ENCODE measurements at places on chromosomes 4 and X. TPM values are rescaled to one million over a fixed set of nuclear protein-coding genes. Genes with fewer than 3 reads are reported as not detected.

Gene CPLX1
- 0.13 TPM for total RNA-seq

Gene GATA1
- total RNA-seq = 0.22 TPM

Gene HTRA3
- 46.8 TPM for total RNA-seq

Gene BRS3
- not detected for total RNA-seq

- no peak for DNase-seq
These were observed 18.7 kb downstream of the LNX1 start for GRCh38 chr4:53572600-53572994.

DNA sequence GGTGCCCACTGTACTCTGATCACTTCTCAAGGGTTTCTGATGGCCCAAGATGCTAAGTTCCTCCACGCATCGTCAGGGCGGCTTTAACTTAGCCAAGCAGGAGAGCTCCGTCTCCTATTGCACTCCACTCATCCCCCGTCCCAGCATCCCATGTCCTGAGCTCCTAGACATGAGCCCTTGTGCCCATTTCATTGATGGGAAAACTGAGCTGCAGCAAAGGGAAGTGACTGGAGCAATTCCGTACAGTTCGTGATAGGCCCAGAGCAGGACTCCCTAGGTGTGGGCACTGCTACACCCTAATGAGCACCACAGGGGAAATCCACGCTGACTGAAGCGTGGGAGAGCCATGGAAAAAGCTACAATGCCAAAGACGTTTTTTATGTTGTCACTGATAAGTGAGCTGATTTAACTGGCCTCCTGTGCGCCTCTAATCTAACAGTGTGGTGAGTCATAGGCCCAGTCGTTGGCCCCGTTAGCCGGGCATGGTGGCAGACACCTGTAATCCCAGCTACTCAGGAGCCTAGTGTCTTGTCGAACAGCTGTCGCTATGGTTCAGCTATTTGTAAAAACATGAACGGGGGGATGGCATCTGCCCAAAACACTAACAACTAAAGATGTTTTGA lies 14.9 kb downstream of the NSDHL start:
- DNase-seq = no peak

DNA sequence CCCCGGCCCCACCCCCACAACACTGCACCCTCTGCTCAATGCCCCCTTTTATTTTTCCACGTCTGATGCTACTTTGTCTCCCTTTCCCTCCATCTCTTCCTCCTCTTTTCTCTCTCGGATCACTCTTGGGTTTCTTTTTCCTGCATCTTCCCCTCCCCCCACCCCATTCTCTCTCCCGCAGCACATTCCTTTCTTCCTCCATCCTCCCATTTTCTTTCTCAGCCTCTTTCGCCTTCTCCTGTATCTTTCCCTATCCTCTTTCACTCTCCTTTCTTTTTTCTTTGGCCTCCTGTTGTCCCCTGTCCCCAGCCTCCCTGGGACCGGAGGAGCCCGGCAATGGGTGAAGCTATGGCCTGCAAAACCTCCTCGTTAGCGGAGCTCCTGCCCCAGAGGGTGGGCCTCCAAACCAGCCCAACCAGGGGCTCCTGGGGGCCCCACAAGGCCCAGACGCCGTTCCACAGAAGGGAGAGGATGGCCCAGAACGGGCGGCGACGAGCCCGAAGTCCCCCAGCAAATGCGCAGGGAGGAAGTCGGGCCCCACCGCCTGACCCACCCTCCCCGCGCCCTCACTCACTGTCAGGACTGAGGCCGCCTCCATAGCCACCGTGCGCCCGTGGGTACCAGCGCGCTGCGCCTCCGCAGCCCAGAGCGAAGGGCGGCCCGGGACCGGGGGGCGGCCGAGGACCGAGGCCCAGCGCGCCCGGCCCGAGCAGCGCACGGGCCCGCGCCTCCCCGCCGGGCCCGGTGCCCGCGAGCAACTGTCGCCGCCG lies 807 bp downstream of the HMX1 start:
- no peak for DNase-seq

- DNase-seq = no peak
These were observed 14.3 kb upstream of the GABRE start for GRCh38 chrX:151988706-151989299.

GRCh38 chr4:162401021-162401420 lies 237.2 kb upstream of the FSTL5 start:
- DNase-seq = no peak

- no peak for DNase-seq
These were observed 620.8 kb upstream of the ADGRL3 start for GRCh38 chr4:60579335-60579734.

GRCh38 chr4:171239196-171239595 lies 574.0 kb upstream of the GALNTL6 start:
- DNase-seq = no peak

DNA sequence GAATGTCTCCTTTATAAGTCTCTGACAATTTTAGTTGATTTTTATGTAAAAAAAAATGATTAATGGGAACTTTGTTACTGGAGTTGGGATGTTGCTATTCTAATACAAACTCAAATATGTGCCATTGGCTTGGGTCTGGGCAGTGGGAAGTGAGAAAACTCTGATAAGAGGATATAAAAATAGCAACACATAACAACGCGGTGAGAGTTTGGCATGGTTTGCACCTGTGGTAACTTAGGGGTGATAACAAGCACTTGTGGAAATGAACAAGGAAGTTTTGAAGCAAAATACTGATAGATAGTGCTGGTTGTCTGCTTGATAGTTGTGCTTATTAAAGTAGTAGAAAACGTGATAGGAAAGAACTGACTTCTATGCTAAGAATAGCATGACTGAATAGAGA lies 743.3 kb upstream of the AGA start:
- no peak for DNase-seq

DNA sequence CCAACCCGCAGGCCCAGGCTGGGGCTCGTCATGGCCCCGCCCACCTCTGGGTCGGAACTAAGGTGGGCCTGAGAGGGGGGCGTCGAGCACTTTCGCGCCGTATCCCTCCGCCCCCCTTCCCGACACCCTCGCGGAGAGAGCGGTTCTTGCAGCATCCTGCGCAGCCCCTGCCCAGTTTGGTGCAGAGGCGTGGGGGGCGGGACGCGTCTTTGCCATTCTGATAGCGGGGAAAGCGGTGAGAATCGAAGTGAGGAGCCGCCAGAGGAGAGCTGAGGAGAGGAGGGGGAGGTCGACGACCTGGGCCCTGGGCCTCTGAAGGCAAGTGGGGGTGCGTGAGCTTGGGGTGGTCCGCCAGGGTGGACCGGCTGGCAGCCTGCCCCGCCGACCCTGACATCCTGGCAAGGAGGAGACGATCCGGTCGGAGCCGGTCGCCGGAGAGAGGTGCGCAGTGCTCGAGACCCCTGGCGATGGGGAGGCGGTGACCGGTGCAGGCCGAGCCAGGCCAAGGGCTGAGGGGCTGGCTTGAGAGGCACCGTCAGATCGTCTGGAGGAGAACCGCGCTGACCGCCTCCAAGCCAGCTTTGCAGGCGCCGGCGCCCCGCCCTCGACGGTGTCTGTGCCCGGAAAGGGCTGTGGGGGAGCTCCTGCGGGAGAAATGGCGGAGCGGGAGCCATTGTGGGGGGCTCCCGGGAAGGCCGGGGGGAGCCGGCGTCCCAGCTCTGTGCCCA lies 25.5 kb downstream of the GPRASP3 start:
- peak; percentile 69 for DNase-seq

DNA sequence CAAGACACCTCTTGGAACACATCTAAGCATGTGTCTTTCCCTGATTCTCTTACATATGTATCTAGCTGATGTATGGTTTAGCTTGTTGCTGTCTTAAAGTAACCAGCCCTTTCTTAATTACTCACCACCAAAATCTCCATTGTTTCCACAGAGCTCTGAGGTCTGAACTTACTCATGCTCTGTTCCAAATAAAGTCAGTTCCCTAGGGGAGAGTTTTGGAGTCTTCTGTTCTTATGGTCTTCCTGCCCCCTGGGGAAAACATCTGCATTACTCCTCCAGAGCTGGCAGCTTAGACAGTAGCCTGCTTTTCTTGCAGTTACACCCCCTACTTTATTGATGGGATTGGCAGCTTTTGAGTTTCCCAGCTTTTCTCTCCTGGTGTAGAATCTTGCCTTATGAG lies 125.8 kb downstream of the EDA start:
- DNase-seq = peak; percentile 52

DNA sequence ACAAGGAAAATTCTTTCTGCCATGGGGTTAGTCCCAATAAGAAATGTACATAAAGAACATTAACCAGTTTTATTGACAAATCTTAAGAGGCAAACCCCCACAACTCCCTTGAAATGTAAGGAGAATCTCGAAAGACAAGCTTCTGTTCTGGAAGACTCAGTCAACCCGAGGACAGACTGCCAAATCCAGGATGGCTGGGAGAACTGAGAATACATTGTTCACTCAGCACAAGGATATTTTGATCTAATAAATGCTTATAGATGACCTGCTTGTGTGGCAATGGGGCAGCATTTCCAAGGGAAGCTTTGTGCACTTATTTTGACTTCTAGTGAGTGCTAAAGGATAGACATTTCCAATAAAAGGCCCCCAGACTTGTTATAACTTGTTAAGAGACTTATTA lies 280.4 kb downstream of the DHX15 start:
- DNase-seq = no peak

- peak; percentile 97 for DNase-seq
These were observed 67.9 kb upstream of the PCDH19 start for GRCh38 chrX:100477958-100478357.

DNA sequence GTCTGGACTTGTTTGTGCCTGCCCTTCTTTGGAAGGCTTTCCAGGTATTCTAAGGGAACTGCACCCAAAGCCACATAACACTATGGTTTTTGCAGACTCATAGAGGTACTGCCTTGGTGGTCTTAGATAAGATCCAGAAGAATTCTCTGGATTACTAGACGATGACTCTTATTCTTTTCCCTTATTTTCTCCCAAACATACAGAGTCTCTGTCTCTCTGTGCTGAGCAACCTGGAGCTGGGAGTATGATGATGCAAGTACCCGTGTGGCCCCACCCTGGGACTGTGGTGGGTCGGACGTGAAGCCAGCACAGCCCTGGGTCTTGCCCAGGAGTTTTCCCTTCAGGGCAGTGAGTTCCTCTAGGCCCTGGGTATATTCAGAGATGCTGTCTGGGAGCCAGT lies 1342.4 kb upstream of the TENM3 start:
- no peak for DNase-seq

GRCh38 chr4:168711197-168712140 lies 214.6 kb downstream of the PALLD start:
- peak; percentile 64 for DNase-seq

Measured in muscle of leg (tissue), 16 donors.